NCI-H1436 (cell line): ENCODE measurements at places on chromosomes 2 and 18.

DNA sequence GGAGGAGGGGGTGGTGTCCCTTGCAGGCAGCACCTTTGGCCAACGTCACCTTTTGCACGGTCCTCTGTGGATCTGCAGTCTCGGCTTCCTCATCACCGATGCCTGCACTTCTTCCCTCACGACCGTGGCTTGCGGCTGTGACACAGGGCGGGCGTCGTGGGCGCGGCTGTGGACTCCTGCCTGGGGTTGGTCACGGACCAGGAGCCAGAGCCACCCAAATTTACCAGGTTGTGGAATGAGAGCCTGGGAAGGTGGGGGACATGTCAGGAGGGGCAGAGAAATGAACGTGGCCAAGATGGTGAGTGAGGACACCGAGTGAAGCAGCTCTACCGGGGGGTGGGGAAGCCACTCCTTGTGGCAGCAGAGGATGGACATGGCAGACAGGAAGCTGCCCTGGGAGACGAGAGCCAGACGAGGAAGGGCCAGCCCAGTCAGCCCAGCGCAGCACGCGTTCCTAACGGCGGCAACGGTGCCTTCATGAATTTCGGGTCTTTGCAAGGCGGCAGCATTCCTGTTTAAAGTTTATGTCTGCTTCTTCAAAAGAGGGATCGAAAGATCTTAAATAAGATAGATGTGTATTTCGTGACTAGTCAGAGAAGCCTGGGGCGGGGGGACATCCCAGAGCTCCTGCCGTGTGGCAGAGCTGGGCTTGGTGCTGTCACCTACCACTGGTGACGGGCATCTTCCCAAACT lies 84.2 kb downstream of the LRRFIP1 start:
- no peak for DNase-seq

DNA sequence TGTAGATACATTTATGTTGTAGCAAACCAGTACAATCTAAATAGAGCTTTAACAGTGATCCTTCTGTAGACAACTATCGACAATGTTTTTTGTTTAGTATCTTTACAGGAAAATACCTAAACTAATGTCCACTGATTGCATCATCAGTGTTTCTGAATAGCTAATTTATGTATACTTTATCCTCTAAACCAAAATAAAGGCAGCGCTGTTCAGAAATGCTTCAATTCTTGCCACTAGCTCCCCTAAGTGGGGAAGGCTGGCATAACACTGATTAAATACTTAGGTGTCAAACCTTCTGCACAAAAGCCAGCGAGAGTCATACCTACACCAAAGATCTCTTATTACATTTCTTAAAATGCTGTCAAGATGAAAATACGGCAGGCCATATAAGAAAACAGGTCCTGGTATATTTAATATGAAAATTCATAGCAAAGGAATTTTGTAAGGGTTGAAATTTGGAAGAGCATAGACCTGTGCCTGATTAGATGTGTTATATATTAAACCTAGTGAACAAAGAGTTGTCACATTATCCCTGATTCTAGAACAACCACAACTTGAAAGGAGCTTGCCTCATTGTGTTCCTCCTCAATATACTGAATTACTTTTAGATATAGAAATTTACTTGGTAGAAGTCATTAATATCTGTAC lies 1693.4 kb upstream of the SLC39A10 start:
- peak; percentile 53 for DNase-seq

GRCh38 chr2:147511491-147511948 lies 333.3 kb upstream of the ACVR2A start:
- no peak for DNase-seq

- DNase-seq = no peak
These were observed 172.2 kb upstream of the RASGRP3 start for GRCh38 chr2:33304032-33304864.
